ENCODE measurements at places on chromosomes 11 and 22. TPM values are rescaled to one million over a fixed set of nuclear protein-coding genes. Genes with fewer than 3 reads are reported as not detected.

UBQLN3 gene
- not detected for polyA plus RNA-seq

OR51A4 gene
- not detected for polyA plus RNA-seq

PVALB gene
- polyA plus RNA-seq: not detected

TRIM49 gene
- polyA plus RNA-seq: not detected

OR2AG1 gene
- not detected for polyA plus RNA-seq

MPZL3 gene
- polyA plus RNA-seq: 2.3 TPM

SERPIND1 gene
- polyA plus RNA-seq: 0.07 TPM

YPEL4 gene
- polyA plus RNA-seq: 3.4 TPM

RTN4R gene
- polyA plus RNA-seq: 0.59 TPM

E2F8 gene
- 0.73 TPM for polyA plus RNA-seq

CELSR1 gene
- 4.0 TPM for polyA plus RNA-seq

PLAAT5 gene
- polyA plus RNA-seq: 0.64 TPM

BBOX1 gene
- polyA plus RNA-seq: not detected

ST14 gene
- 0.73 TPM for polyA plus RNA-seq

OAF gene
- 20.2 TPM for polyA plus RNA-seq

CREB3L1 gene
- 9.7 TPM for polyA plus RNA-seq

KCNK7 gene
- 0.48 TPM for polyA plus RNA-seq

LARGE2 gene
- polyA plus RNA-seq: not detected

MPPED2 gene
- 2.2 TPM for polyA plus RNA-seq

FZD4 gene
- polyA plus RNA-seq: 17.9 TPM

SYCE3 gene
- polyA plus RNA-seq: not detected

CSNK2A3 gene
- not detected for polyA plus RNA-seq

SLC17A6 gene
- not detected for polyA plus RNA-seq

MAPK8IP2 gene
- 0.49 TPM for polyA plus RNA-seq

MAPK8IP1 gene
- 2.6 TPM for polyA plus RNA-seq

COX8A gene
- polyA plus RNA-seq: 2,481 TPM

ANO5 gene
- polyA plus RNA-seq: 4.4 TPM

SLCO2B1 gene
- 5.2 TPM for polyA plus RNA-seq

IL10RA gene
- 4.0 TPM for polyA plus RNA-seq

KRTAP5-9 gene
- not detected for polyA plus RNA-seq

SORL1 gene
- 0.26 TPM for polyA plus RNA-seq
